Epithelial cell of esophagus (primary cell): ENCODE measurements at places on chromosomes 7 and 10.

DNA sequence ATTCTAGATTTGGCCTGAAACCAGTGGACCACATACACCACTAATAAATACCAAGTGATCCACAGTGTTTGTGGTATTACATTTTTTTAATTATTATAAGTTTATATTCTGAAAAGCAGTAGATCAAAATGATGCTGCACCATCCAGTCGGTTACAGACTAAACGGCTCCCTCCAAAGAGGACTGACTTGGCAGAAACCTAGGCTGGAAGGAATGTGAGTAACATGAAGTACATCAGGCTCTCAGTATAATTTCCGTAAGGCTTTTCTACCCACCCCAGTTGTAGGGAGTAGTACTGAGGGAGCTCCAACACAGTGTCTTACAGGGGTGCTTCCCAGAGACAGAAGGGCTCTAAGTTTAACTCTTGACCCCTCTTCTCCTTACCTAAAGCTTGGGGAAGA lies 119.5 kb downstream of the TRRAP start:
- no peak for DNase-seq

DNA sequence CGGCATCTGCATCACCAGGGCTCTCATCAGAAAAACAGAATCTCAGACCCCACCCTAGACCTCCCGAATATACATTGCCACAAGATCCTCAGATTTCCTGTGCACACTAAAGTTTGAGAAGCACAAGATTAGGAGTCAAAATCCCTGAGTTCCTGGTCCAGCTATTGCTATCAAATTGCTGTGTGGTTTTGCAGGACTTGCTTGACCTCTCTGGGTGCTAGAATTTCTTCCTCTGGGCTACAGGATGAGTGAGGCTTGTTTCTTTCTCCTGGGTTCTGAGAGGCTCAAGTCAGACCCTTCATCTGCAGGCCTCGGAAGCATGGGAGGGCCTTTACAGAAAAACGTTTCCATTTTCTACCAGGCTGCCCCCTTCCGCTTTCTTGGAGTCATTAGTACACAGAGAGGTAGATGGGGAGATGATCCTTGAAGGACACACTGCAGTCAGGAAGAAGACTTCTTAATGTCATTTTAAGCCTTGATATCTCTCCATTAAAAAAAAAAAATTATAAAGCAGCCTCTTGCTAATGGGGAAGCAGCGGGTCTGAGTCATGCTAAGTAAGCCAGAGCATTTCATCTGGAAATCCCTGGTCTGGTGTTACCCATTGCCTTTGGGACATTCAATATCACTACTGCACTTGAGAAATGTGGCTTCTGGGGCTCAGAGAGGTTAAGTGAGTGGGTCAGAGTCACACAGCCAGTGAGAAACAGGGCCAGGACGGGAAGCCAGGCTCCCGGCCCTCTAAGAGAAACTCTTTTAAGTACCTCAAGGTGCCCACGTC lies 173.5 kb downstream of the KCNMA1 start:
- DNase-seq: peak; percentile 55

DNA sequence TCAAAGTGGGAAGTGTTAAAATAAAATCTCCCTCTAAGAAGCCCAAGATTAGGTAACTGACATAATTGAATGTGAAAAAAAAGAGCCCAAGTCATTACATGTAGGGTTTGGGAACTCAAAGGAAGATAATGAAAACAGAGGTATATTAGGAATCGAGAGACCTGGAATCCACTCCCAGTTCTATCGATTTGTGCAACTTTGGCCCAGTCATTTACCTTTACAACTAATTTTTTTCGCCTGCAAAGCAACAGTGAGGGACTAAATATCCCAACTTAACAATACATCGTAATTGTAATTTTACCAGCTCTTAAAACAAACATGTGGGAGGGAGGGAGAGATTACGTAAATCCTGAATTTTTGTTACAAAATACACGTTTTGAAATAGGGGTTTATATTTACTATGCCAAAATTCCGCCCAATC lies 1.4 kb downstream of the MINDY3 start:
- no peak for DNase-seq

GRCh38 chr10:117537436-117537903 lies 5.1 kb upstream of the EMX2 start:
- DNase-seq: peak; percentile 24

GRCh38 chr10:15137036-15137359 lies 31.5 kb downstream of the NMT2 start:
- no peak for DNase-seq

DNA sequence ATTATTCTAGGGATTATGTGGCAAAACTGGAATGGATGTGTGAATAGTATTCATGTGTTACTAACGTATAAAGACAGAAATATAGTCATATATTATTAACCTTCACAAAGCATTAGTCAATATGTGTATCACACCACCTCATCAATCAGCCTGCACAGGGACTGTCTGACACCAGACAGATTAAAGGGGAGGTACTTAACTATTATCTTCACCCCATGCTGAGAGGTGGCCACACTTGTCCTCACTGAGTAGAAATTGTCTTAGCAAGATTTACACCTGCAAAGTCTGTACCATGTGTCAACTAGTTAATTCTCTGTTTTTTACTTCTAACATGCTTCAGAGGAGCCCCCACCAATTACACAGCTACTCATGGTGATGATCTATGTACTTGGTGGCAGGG lies 146.3 kb upstream of the LRGUK start:
- DNase-seq: no peak

- DNase-seq: no peak
These were observed 123.5 kb downstream of the KMT2C start for GRCh38 chr7:152312316-152312715.

DNA sequence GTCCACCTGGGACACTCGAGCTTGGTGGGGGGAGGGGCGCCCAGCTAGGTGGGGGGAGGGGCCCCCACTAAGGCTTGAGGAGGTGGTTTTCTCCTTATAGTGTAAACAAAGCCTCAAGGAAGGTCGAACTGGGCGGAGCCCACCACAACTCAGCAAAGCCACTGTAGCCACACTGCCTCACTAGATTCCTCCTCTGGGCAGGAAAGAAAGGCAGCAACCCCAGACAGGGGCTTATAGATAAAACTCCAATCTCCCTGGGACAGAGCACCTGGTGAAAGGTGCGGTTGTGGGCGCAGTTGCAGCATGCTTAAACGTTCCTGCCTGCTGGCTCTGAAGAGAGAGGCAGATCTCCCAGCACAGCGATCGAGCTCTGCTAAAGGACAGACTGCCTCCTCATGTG lies 133.1 kb downstream of the SNX13 start:
- DNase-seq: no peak

GRCh38 chr10:85614566-85614965 lies 752.0 kb downstream of the GRID1 start:
- DNase-seq: no peak

GRCh38 chr10:44986179-44986578 lies 7.6 kb upstream of the DEPP1 start:
- DNase-seq: no peak

DNA sequence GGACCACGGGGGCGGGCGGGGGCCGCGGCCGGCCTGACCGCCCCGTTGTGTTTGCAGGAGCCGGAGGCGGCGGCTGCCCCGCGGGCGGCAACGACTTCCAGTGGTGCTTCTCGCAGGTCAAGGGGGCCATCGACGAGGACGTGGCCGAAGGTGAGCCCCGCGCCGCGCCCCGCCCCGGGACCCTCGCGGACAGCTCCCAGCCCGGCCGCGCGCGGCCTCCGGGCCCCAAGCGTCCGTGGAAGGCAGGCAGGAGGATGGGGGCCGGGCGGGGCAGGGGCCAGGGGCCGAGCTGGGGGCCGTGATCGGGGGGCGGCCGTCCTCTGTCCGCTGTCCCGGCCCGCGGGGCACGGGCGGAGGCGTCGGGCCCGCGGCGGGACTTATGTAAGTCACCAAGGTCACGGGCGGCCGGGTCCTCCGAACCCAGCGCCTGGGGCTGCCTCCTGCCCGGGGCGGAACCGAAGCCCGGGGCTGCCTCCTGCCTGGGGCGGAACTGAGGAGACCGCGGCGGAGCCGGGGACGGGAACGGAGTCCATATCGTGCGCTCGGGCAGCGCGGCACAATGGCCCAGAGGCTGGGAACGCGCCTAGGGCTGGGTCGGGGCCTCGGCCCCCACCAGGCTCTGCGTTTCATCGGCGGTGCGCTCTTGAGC lies 497 bp downstream of the PPP2R2D start:
- DNase-seq: peak; percentile 37

- no peak for DNase-seq
These were observed 157.8 kb downstream of the FANK1 start for GRCh38 chr10:126054191-126054590.

DNA sequence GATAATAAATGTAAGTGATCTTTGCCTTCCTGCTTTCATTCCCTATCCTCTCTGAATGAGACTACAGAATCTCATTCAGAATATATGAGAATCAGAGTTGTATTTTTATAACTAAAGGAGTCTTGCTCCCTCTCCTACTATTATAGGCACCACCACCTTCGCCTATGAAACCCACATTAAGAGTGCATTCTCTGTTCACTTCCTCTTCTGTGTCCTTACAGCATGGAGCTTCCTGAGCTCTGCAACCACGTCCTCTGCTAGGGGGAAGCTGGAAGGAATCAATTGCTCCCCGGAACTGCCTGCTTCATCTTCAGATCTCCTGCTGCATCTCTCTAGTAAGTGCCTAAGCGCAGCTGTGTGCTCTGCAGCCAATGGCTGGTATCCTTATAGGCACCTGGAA lies 820.7 kb downstream of the GRID1 start:
- no peak for DNase-seq

DNA sequence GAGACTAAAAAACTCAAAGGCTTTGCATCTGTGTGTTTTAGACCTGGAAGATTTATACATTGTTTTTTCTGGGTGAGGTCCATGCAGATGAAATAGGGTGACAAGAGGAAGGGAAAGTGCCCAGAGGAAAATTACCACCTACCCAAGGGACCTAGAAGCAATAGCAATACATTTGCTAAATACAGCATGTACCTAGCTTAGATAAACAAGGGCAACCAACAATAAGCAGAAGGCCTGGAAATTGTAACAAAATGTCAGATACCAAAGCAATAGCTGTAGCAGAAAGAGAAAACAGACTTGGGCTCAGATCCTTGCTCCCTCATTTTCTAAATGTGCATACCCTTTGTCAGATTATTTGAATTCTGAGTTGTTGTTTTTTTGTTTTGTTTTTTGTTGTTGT lies 318.4 kb upstream of the KMT2E start:
- DNase-seq: no peak

GRCh38 chr7:51471210-51471980 lies 154.8 kb upstream of the COBL start:
- DNase-seq: no peak

- no peak for DNase-seq
These were observed 134.9 kb upstream of the CACNA2D1 start for GRCh38 chr7:82578430-82578829.

GRCh38 chr7:135190703-135191102 lies 20.2 kb upstream of the CYREN start:
- DNase-seq: peak; percentile 61

- no peak for DNase-seq
These were observed 272.4 kb downstream of the ETV1 start for GRCh38 chr7:13717031-13717430.

DNA sequence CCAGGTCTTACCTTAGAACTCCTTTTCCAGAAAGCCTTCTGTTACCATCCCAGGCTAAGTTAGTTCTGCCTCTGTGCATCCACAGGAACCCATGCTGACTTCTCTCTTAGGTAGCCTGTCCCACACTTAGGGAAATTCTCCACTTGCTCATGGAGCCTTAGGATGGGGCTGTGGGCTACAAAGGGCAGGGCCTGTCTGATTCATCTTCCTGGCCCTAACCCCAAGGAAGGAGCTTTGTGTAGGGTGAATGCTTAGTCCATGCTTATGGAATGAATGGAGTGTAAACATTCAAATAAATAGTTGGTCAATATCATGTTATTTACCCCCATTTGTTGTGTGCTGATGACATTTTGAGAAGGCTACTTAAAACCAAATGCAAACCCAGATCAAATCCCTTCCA lies 54.7 kb downstream of the EMX2 start:
- no peak for DNase-seq

DNA sequence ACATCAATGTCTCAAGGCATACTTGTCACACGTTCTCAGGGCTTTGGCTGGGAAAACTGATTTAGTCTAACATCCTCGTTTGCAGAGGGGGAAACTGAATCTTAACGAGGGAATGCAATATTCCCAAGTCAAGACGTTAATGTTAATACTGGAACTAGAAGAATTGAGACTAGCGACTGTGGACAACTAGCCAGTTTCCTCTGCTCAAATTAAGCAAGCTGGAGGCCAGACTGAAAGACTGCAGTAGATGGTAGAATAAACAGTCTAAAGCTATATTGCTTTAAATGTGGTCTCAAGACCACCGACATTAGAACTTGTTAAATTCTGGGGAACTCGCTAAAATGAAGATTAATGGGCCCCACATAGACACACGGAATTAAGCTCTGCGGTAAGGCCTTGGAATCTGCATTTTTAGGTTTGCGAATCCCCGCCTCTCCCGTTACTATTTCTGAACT lies 639 bp upstream of the TFAM start:
- DNase-seq: no peak

DNA sequence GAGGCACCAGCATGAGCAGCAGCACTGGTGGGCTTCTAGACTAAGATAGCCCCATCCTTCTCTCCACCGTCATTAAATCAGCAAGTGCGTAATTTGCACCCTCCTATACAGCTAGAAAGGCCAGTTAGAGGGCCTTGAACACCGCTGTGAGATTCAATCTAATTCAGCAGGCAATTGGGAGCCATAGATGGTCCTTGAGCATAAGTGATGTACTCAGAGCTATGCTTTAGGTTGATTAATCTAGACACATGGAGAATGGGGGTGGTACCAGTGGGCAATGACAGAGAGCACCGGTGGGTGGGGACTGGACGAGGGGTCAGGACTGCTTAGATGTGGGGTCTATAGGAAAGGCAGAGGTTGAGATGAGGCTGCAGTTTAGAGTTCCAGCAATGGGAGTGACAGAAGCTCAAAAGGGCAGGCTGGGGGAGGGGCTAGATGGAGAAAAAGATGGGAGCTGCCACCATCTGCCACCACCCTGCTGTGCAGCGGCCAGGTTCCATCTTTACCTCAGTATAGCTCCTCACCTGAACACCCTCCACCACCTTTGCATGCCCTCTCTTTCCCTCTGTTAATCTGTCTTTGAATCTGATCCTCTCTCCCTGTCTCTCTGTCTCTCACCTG lies 87.3 kb downstream of the C10orf105 start:
- DNase-seq: no peak

GRCh38 chr10:113609704-113610108 lies 54.1 kb downstream of the NRAP start:
- DNase-seq: no peak

GRCh38 chr10:75852851-75853484 lies 421.5 kb downstream of the LRMDA start:
- DNase-seq: peak; percentile 13

GRCh38 chr7:2082139-2082998 lies 150.4 kb downstream of the MAD1L1 start:
- no peak for DNase-seq

GRCh38 chr7:100546129-100546925 lies 7.3 kb downstream of the AGFG2 start:
- no peak for DNase-seq

DNA sequence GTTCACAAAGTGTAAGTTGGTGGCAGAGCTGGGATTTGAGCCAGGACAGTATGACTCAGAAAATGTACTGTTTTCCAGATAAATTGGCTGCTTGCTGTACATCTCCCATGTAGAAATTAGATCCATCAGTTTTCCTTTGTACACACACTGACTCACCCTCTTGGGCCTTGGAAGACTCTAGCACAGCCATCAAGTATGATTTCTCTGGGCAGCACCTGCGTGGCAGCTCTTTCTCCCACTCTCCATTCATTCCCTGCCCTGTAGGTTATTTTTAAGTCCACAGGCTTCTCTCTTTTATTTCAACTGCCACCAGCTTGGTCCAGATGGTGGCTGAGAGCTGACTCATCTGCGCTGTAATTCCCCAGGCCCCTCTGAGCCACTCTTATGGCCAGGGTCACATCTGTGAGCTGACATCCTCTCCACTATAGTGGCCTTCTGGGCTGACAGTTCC lies 28.3 kb upstream of the SDK1 start:
- DNase-seq: peak; percentile 9
